Activated naive CD8-positive, alpha-beta T cell treated with anti-CD3 and anti-CD28 coated beads, Interleukin-2, amount 50 U/mL, for 16 hours (primary cell): ENCODE measurements at places on chromosomes 5 and 9.

- DNase-seq = no peak
These were observed 859.1 kb upstream of the ARRDC3 start for GRCh38 chr5:92242170-92242569.

DNA sequence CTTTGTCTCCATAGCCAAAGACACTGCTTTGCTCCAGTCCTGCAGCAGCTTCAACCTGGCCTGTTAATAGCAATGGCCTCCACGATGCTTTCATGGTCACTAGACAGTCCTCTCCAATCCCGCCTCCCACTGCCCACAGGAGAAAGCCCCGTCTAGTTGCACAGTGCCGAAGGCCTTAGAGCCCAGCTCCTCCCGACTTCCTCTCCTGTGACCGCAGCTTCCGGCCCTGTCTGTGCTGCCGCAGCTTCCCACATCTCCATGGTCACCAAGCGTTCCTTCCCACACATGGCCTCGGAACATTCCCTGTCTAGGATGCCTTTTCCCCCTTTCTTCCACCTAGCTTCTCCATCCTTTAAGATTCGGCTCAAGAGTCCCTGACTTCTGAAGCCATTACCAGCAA lies 23.4 kb downstream of the PCA3 start:
- no peak for DNase-seq

DNA sequence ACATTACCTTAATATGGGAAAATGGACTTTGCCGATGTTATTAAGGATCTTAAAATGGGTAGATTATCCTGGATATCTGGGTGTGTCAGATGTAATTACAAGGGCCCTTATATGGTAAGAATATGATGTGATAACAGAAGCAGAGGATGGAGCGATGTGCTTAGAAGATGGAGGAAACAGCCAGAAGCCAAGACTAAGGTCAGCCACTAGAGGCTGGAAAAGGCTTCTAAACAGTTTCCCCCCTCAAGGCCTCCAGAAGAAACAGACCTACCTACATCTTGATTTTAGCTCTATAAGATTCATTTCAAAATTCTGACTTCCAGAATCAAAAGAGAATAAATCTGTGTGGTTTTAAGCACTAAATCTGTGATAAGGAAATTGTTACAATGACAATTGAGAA lies 131.9 kb downstream of the CAAP1 start:
- no peak for DNase-seq

- no peak for DNase-seq
These were observed 154.3 kb downstream of the GABRG2 start for GRCh38 chr5:162221910-162222309.

DNA sequence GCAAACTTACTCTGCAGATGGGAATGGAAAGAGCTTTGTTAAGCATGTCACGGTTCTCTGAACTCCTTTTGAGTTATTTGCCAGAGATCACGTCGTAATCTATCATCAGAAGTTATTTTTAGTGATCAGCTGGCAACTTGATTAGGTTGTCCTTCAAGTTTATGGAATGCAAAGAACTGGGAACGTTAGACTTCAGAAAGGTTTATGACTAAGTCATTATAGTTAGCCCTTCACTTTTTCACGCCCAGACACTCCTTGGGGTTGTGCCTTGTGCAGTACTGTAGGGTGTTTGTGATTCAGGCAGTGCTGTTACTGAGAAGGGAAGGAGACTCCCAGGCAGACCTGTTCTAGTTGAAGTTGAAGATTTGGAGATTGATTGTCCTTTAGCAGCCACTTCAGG lies 26.8 kb upstream of the PHF2 start:
- no peak for DNase-seq

DNA sequence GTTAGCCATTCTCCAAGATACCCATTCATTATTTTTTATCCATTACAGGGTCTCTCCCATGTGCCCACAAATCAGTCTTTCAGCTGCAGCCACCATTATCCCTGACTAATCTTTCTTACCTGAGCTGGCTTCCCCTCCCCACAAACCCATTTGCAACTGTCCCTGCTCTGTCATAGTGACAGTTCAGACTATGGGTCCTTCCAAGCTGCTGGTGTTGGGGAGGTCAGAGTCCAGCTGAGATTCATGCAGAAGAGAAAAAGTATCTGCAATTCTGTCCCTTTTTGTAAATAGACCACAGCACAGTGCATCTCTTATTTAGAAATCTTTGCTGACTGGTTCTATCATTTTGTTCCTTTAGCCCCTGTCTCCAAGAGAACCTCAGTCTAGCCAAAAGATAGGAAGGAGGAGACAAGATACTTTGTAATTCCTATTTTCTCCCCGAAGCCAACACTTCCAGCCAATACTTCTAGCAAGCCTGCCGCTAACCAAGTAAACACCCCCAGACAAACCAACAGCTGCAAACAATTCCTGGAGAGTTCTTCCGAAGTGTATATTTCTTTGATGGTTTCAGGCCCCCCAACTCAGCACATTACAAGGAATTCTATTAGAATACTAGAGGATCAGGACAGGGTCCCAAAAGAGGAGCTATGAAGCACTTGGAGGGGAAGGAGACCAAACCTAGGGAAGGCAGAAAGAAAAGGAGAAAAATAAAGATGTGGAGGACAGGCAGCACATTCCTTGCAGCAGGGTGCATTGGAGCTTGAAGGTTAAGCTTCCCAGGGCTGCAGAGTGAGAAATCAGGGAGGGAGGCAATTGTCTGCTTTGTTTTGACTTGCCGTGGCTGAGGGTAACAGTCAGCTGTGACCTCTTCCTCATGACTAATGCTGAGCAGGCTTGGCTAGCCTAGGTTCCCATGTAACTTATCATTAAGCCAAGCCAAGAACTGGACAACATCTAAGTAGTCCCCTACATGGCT lies 148.5 kb downstream of the SGCD start:
- no peak for DNase-seq

GRCh38 chr5:77168161-77168878 lies 42.2 kb upstream of the PDE8B start:
- no peak for DNase-seq

DNA sequence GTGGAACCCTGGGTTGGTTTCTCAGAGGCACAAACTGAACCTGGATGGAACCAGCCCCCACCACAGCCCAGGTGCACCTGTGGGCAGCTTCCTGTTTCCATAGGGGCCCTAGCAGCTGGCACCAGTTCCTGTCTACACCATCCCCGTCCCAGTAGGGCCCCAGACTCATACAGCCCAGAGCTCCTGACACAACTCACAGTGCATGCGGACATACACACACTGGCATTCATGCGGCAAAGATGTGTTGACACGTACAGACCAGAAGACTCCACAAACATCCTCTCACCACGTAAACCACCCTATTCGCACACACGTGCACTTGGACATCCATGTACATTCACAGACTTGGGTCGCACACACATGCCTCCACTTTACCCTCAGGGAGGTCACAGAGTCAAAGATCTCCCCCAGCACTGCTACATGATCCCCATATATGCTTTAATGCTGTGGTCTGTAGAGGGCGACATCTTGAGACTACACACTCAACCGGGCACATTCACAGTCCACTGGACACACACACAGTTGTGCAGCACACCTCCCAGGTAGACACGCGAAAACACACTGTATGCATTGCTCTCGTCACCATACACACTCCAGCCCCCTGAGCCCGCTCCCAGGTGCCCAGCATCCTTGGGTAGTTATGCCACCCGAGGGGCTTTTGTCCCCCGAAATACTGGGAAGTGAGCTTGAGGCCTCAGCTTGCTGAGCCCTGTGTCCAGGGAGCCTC lies 22.4 kb downstream of the CXXC5 start:
- DNase-seq = no peak

GRCh38 chr5:95862671-95863382 lies 40.3 kb upstream of the GLRX start:
- DNase-seq = no peak
